ENCODE measurements at places on chromosomes 3 and 15.

- no peak for DNase-seq
These were observed 185.9 kb downstream of the RSRC1 start for GRCh38 chr3:158295771-158296170.

- no peak for DNase-seq
These were observed 75.4 kb downstream of the PPM1L start for GRCh38 chr3:160831401-160831800.

DNA sequence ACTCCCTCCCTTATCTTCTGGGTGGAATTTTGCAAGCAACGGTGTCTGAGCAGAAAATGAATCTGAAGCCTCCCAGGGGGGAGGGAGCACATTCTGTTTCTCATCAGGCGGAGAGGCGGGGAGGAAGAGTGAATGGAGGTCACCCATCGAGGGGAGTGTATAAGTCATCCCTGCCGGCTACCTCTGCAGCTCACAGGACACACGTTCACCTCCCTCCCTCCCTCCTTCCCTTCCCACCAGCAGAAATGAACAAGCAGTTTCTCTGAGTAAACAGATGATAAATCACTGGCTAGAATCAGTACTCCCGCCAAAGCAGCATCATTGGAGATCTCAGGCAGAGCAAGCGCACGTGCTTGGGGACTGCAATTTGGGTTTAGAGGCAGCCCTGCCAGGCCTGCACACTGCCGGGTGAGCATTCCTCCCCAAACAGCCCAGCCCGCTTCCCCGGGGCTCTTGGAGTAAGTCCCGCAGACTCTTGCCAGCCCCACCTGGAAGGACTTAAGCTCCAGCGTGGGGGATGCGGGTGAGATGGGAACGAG lies 38.3 kb downstream of the CPN2 start:
- DNase-seq: no peak

GRCh38 chr15:99992611-99993231 lies 259.5 kb upstream of the LYSMD4 start:
- no peak for DNase-seq

DNA sequence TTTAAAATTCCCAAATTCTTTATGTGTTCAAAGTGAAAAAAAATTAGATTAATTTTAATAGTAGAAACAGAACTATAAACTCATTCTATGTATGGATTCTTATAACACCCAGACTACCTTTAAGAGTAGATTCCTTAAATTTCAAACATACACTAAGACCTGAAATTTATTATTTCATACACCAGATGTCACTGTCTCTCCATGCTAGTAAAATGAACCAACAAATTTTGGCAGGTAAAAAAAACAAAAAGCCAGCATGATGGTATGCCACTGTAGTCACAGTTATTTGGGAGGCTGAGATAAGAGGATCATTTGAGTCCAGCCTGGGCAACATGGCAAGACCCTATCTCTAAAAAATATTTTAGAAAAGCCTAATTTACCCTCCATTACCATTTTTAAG lies 461.3 kb upstream of the NAALADL2 start:
- DNase-seq: no peak

Data from stimulated activated CD8-positive, alpha-beta memory T cell treated with anti-CD3 and anti-CD28 coated beads, Interleukin-12 subunit alpha, Interleukin-12 subunit beta, amount 100 ng/mL, for 1 hour (primary cell).